Globus pallidus (tissue), 1 donor: ENCODE measurements at places on chromosomes 5 and 9.

GRCh38 chr9:84874022-84874421, 204.5 kb downstream of the NTRK2 start:
- DNase-seq, result no peak

DNA sequence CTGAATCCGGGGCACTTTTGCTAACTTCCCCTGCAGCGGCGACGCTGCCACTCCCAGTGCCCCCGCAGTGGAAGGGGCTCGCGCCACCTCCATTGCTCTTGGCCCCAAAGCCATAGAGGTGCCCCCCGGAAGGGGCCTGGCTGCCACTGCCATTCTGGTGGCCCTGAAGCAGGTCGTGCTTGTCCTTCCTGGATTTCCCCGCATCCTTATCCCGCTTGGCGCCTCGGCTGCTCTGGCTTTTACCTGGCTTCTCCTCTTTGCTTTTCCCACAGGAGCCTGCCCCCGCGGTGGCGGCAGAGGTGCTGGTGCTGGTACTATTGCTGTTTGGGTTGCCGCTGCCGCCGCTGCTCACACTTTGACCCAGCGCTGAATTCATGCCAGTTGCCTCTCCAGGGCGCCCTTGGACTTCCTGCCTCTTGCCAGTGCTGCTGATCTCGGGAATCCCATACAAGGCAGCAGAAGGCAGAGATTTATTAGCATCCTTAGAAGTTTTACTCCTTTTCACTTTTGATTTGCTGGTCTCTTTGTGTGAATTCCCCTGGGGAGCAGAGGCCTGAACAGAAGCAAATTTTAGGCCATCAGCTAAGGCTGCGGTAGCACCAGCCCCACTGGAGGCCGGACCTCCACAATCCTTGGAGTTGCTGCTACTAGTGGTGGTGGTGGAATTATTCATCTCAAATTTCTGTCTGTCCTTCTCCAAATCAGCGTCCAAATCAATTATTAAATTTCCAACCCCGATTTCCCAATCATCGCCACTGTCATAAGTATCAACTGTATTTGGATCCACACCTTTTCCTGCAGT, 2.1 kb downstream of the ZNF608 start:
- DNase-seq, result peak; percentile 77

GRCh38 chr5:72681781-72682180, 134.7 kb upstream of the TNPO1 start:
- no peak for DNase-seq

- DNase-seq, result no peak
Measured at GRCh38 chr5:31062902-31063580, 130.4 kb upstream of the CDH6 start.

- DNase-seq, result no peak
Measured at GRCh38 chr9:135242049-135242396, 154.6 kb downstream of the OLFM1 start.

DNA sequence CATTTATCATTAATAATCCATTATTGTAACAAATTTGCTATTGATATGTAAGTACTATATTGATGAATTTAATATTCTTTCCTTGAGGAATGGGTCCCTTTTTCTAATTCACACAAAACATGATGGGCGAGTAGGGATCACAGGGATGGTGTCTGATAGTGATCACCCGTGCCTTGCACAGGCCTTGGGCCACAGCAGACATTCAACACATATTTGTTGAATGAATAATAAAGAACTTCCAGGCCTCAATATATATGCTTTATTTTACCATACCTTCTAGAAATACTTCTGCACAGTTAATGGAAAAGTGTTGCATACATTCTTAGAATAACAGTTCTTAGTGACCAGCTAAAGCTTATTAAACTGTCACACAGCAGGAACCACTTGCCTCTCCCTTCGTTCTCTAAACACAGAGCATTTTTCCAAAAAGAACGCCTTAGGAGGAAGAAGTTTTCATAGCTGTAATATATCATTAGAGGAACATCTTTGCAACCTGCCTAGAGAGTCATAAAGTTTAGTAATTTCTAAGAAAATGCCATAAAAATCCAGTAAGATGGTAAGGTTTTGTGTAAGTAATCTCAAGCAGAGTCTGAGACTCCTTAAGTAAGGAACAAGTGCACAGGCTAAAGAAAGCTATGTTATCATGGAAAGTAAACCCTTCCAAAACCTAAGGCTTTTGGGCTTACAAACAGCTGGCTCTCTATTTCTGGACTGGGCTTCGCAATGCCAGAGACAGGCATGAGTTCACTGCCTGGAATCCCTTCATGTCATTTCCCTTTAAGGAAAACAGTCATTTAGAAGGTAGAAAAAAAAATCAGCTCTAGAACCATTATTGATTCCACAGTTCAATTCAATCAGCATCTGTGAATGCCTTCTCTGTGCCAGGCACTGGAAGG, 17.7 kb downstream of the TTLL11 start:
- DNase-seq, result no peak
